ENCODE measurements at places on chromosomes 6 and 20.

DNA sequence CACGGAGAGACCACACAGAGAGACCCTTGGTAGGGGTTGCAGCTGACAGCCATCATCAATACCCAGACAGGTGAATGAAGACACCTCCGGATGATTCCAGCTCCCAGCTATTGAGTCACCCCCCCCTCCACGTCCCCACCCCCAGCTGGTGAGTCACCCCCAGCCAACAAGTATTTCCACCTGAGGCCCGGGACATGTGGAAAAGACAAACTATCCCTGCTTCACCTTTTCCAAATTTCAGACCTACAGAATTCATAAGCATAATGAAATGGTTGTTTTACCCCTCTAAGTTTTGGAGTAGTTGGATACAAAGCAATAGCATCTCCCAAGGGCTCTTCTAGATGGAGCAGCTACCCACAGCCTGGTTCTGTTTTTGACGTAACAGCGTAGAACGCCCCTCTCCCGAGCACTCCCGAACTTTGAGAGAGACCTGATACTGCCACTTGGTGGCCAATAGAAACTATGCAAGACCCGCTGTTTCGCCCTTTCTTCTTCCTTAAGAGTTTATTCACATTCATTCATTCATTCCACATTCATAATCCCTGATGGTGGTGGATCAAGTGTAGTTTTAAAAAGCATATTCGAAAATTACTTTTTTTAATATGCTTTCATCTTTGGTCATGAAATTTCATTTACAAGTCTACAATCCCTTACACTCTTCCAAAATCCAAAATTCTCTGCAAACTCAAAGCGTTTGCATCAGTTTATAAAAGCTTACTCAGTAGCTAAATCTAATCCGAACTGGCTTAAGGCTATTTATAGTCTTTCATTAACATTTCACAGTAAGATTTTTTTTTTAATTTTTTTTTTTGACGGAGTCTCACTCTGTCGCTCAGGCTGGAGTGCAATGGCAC is 15.1 kb upstream of the PPP1R16B start:
- no peak for DNase-seq

- no peak for DNase-seq
Measured at GRCh38 chr6:157158897-157159296, 164.4 kb downstream of the TMEM242 start.

GRCh38 chr6:6969761-6970223 is 138.0 kb upstream of the RREB1 start:
- no peak for DNase-seq

DNA sequence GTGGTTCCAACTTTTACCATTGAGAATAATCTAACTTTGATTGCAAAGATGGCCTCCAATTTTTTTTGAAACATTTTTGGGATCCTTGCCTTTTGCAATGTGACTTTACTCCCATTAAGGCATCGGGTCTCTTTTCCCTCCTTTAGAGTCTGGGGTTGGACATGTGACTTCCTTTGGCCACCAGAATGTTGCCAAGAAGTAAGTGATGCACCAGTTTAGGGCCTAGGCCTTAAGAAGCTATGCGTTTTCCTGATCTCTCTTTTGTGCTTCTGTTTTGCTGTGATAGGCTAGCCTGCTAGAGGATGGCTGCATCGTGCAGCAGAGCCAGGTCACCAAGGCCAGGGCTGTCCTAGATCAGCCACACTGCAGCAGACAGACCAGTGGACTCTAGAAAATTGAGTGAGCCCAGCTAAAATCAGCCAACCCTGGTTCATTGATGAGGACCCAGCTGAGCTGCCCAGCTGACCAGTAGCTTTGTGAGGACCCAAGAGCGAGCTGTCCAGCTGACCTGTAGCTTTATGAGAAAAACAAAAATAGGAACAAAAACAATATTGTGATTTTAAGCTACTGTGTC is 594.0 kb upstream of the JAG1 start:
- DNase-seq = no peak

- DNase-seq = peak; percentile 26
Measured at GRCh38 chr20:23445596-23446217, 6.2 kb downstream of the CSTL1 start.

DNA sequence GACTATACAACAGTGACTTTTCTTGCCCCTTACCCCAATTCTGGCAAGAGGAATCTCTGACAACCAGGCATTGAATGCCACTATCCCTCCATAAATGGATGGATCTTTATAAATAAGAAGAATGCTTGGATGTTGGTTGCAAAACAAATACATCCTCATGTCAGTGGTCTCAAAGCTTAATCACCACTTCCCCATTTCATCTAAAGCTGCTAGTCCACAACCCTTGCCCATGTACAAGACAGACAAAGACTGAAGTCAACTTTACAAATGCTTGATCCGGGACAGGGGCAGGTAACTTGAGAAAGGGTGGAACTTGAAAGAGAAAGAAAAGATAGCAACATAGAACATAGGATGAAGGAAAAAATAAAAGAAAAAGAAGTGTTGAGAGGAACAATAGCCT is 540.5 kb upstream of the NOX3 start:
- DNase-seq = no peak

DNA sequence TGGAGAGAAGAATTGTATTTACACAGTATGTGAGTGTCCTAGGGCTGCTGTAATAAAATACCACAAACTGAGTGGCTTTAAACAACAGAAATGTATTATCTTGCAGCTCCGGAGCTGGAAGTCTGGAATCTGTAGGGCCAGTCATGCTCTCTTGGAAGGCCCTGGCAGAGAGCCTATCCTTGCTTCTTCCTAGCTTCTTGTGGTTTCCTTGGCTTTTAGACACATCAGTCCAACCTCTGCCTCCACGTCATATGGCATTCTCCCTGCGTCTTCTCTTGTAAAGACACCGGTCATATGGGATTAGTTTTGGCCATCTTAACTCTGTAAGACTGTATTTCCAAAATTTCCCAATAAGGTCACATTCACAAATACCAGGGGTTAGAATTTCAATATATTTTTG is 10.8 kb downstream of the FNDC1 start:
- DNase-seq = no peak

GRCh38 chr6:148973538-148974208 is 226.8 kb downstream of the UST start:
- no peak for DNase-seq

- DNase-seq = no peak
Measured at GRCh38 chr20:44382641-44383040, 27.1 kb downstream of the HNF4A start.

GRCh38 chr6:110042670-110043296 is 64.7 kb downstream of the GPR6 start:
- DNase-seq = no peak

- DNase-seq = no peak
Measured at GRCh38 chr20:38471987-38472512, 593 bp upstream of the RALGAPB start.

GRCh38 chr6:19905584-19905983 is 68.4 kb downstream of the ID4 start:
- DNase-seq = no peak

DNA sequence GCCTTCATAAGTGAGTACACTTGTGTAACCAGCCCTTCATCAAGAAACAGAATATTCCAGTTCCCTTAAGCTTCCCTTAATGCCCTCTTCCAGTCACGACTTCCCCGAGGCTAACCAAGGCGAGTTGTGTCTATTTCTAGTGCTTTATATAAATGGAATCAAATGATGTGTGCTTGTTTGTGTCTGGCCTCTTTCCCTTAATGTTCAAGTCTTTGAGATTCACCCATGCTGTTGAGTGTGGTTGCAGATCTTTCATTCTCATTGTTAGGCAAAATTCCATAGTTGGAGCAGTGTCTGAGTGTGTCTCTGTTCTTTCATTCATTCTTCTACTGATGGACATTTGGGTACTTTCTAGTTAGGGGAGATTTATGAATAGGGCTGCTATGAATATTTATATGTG is 135.0 kb downstream of the CEBPB start:
- DNase-seq = no peak

DNA sequence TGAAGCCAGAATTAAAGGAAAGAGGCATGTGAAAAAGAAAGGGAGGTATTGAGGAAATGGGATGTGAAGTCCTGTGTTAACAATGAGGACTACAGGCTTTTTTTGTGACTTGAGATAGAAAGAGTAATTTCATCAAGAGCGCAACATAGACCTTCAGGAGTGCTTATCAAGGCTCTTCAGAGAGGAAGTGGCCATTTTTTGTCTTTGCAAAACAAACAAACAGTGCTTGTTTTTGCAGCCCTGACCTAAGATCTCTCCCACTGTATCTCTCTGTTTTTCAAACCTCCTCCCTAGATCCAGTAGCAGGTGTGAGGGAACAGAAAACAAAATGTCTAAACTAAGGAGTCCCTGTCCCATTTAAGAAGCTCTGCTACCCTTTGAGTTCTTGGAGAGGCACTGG is 710.3 kb upstream of the MARCKS start:
- no peak for DNase-seq

GRCh38 chr6:149224399-149224798 is 93.1 kb upstream of the TAB2 start:
- no peak for DNase-seq

DNA sequence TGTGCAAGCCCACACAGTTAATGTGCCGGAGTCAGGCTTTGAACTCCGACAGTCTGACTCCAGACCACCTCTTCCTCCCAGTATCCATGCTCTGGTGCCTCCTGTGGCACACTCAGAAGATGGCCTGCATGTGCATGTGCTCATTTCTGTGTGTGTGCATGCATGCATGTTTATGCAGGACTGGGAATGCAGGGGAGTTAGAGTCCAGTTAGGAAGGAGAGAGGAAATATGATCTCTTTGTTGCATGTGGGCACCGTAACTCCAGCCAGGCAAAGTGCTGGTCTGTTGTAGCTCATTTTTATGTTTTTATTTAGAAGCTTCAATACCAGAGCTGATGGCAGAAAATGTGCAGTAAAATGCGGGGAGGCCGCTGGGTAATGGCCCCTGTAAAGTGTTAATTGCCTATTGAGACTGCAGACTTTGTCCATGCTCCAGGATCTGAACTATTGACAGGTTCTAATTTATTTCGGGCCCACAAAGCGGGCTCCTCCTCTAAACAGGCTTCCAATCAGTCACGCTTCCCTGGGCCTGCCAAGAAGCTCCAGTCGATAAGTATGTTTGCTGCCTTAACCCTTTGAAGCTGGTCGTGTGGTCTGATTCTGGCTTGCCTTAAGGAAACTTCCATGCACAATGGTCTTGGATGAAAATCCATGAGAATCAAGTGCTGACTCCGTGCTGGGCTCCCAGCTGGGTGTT is 248.3 kb downstream of the DHX35 start:
- no peak for DNase-seq

DNA sequence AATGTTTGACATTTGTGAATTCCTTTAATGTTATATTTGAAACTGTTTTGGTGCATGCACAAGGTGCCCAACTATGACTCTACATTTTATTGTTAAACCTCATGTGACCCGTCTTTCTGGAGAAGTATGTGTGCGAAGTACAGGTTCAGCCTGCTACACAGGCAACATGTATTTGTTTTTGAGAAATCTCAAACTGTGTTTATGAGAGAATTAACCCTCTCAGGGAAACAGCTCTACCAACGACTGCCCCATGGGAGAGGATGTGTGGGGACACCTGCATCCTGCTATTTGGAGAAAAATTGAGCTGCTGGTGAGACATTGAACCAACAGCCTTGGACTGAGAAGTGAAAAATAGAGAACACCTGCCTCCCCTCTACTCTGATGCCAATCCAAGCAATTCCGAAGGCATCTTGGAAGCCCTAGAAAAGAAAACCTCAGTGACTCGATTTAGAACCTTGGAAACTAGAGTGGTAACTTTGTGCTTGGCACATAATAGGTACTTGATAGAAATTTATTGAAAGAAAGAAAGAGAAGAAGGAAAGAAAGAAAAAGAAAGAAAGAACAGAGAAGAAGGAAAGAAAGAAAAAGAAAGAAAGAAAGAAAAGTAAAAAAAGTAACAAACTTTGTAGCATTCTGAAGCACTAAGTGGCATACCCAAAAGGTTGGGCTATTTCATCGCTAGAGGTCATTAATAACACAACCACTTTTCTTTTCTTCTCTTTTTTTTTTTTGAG is 2.9 kb upstream of the AKAP12 start:
- no peak for DNase-seq

- no peak for DNase-seq
Measured at GRCh38 chr6:42340511-42340910, 111.2 kb downstream of the TRERF1 start.

GRCh38 chr20:19253916-19254820 is 41.7 kb downstream of the SLC24A3 start:
- no peak for DNase-seq

DNA sequence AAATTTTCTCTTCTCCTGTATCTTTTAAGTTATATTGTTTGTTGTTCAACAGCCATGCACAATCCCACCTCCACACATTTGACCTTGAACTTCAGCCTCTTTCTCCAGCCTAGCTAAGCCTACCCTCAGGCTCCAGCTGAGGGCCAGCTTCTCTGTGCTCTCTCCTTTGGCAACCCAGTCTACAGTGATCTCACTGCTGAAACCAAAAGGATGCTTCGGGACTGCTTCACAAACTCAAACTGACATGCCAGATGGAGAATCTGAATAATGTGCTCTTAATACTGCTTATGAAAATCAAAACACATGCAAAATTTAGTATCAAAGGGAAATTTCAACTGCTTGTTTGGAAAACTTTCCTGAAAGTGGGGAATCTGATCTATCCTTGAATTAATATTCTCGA is 16.1 kb upstream of the RIN2 start:
- peak; percentile 6 for DNase-seq

- DNase-seq = no peak
Measured at GRCh38 chr6:149169761-149170511, 147.6 kb upstream of the TAB2 start.

- DNase-seq = no peak
Measured at GRCh38 chr6:20237677-20238460, 25.6 kb upstream of the MBOAT1 start.

DNA sequence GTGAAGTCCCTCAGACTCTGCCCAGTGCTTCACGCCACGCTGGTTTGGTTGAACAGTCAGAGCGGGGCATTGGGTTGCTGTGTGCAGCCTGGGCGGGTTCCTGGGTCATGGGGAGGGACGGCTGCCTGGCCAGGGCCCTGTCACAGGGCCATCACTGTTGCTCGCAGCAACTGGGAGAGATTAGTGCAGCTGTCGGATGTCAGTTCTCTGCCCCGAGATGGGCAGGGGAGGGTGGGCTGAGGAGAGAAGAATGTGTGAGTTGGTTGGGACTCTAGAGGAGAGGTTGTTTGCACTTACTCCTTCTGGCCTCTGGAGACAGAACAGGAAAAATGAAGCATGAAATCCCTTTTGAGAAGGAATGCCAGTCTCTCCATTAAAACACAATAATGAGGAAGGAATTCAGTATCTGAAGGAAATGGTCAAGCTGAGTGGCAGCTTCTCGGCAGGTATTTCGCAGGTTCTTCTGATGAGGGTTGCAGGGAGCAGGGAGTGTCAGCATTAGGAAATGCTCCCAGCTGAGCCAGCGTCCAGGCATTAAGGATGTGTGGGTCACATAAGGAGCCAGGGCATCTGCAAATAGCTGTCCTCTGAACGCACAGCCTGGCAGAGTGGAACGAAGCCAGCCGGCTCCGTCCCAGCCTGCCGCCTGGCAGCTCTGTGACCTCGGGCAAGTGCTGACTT is 95.9 kb downstream of the SSR1 start:
- peak; percentile 79 for DNase-seq

Measured in ecto neural progenitor cell (in vitro differentiated cells).